GM13977 (cell line): ENCODE measurements at places on chromosomes 2 and 18.

DNA sequence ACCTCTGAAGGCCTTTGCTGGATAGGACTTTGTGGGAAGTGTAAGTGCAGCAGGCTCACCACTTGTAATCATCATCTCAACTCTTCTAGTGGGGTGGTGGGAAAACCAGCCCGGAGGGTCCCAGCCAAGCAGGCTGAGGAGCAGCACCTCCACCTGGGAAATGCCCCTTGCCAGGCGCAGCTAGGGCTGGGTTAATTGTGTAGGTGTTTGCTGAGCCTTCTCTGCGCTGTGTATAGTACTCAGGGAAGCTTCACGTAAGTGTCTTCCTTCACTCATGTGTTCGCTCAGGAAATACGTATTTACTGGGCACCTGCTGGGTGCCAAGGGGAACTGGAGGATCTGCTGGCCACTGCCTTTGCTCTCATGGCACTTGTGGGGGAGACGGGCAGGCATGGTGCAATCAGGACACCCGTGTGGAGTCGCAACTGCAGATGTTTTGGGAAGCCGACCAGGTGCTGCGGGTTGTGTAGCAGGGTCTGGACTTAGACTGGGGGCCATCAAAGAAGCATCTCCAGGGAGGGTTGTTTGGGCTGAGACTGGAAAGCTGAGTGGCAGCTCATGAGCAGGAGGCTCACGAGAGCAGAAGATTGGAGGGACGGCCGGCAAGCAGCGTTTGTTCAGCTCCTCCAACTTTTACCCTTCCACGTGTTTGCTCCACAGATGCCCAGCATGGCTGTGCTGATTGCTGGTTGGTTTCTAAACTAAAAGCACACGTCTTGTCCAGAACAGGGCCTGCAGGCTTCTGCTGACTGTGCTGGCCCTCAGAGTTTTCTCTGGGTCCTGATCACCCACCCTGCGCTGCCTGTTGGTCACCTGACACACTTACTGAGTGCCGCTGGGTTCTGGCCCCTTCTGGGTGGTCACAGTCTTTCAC is 164.6 kb downstream of the LDLRAD4 start:
- no peak for DNase-seq

GRCh38 chr2:140585016-140585415 is 1545.8 kb downstream of the LRP1B start:
- DNase-seq = no peak

- no peak for DNase-seq
Measured at GRCh38 chr2:181847198-181847556, 44.4 kb upstream of the ITPRID2 start.

DNA sequence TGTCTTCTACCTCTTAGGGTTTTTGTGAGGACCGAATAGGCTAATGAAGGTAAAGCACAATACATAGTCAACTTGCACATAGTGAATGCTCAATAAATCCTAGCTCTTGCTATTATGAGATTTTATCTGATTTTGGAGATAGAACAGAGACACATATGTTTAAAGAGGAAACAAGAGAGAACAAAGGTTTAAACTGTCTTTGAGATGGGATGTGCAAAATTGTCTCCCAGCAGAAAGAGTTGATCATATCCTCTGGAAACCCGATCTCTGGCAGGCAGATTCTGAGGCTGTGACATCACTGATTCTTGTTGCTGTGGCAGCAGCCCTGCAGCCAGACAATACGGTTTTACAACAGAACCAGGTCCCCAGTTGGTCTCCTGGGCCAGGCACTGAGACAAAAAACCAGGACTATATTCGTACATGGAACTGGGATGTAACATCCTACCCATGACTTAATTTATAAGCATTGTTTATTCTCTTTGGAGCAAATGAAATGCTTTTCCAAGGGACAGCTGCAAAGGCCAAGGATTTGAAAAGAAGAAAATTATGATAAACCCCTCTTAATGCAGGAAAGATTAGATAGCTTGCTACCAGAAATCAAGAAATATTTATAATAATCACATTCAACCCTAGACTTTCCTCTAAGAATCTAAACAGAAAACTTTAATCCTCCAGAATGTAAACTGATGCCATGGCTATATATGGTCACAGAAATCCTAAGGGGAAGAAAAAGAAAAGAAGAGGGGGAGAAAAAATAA is 80.2 kb downstream of the SLC8A1 start:
- DNase-seq = no peak

- no peak for DNase-seq
Measured at GRCh38 chr2:240233885-240234502, 93.5 kb upstream of the OTOS start.

DNA sequence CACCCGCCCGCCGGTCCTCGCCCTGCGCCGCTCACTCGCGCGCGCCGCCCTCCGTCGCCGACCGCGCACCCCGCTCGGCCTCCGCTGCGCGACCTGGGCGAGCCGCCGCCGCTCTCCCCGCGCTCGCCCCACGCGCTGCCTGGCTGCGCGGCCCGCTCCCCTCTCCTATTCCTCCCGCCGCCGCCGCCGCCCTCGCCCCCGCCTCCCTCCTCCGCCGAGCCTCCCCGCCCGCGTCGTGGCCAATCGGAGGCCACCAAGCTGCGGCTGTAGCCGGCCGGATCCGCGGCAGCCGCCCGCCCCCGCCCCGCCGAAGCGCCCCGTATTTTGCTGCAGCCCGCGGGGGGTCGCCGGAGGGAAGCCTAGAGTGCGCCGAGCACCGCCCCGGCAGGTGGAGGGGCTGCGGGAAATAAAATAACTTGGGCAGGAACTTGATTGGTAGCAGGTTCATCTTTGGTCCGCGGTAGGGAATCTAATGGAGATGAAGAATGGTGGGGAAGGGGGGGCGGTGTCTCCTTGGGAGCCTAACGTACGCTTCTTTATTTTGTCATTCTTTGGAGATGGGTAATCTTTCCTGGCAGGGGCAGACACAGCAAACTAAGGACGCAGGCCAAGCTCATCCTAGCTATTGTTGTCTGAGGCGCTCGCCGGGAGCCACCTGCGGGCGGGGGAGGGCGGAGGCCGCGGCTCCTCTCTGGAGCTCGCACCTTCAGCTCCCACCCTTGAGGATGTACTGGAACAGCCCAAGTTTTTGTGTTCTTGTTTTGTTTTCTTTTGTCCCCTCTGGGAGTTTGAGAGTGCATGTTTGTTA is 1.1 kb upstream of the CDH2 start:
- DNase-seq = peak; percentile 48

DNA sequence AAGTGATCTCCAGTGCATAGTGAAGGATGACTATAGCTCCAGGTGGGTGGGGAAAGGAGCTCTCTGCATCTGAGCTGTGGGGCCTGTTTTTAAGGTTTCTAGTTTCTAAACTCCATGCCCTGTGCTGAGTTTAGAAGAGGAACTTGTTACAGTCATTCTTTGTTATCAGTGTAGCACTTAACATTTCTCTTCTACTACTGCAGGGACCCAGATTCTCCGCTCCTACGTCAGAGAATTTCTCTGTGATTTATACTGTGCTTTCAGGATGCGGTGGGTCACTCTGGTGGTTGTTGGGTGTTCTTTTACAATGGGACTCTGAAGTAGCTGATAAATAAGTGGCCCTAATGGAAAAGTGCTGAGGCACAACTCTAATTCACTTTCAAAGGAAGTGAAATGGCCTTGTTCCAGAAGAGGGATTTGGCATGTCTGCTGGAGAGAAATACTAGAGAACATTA is 122.0 kb downstream of the WDSUB1 start:
- DNase-seq = no peak

DNA sequence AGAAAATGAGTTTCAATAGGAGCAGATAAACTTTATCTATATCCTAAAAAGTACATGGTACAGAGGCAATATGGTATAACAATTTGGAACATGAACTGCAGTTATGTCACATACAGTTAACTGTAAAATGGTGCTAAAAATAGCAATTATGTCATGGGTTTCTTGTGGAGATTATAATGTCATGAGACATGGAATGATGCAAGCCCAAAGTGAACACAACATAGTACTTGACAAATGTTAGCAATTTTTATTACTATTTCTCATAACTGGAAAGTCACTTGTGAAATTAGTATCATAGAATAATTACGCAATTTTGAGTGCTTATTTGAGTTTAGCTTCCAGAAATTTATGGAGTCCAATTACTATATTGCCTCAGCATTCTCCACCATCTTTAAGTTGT is 1263.4 kb downstream of the DSC3 start:
- DNase-seq = no peak

- peak; percentile 72 for DNase-seq
Measured at GRCh38 chr18:2654928-2655177, 673 bp upstream of the SMCHD1 start.
